Stromal cell of bone marrow (primary cell): ENCODE measurements at places on chromosomes 5 and 9.

DNA sequence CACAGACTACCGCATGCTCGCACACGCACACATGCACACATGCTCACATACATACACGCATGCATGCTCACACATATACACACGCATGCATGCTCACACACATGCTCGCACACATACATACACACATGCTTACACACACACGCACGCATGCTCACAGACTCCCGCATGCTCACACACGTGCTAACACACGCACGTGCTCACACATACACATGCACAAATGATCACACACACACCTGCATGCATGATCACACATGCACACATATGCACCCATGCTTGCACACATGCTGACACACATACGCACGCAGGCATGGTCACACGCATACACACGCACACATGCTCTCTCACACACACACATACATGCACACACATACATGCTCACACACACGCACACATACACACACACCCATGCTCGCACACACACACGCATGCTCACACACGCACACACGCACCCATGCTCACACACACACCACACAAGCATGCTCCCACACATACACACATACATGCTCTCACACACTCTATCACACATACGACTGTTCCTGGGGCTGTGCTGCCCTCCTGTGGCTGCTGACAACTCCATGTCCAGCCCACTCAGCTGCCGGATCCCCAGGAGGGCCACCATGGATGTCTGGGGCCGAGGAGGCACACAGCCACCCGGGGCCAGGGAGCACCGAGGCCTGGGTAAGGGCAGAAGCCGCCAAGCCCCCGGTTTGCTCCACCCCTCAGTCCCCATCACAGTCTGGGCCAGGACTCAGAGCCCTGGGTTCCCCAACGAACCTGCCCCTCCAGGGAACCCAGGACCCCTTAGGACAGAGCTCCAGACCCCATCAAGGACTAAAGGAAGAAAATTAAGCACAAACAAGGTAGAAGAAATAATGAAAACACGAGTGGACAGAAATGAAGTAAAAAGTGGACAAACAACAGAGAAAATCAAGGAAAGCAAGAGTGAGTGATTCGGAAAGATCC, 31.4 kb upstream of the EGFL7 start:
- peak; percentile 57 for DNase-seq

- no peak for DNase-seq
Observed at GRCh38 chr5:168844922-168845296, 265.7 kb upstream of the PANK3 start.

GRCh38 chr5:14167211-14167845, 24.2 kb downstream of the TRIO start:
- no peak for DNase-seq

GRCh38 chr9:75111019-75111622, 22.8 kb downstream of the OSTF1 start:
- DNase-seq: no peak

GRCh38 chr5:110088676-110089436, 399.1 kb downstream of the MAN2A1 start:
- no peak for DNase-seq

DNA sequence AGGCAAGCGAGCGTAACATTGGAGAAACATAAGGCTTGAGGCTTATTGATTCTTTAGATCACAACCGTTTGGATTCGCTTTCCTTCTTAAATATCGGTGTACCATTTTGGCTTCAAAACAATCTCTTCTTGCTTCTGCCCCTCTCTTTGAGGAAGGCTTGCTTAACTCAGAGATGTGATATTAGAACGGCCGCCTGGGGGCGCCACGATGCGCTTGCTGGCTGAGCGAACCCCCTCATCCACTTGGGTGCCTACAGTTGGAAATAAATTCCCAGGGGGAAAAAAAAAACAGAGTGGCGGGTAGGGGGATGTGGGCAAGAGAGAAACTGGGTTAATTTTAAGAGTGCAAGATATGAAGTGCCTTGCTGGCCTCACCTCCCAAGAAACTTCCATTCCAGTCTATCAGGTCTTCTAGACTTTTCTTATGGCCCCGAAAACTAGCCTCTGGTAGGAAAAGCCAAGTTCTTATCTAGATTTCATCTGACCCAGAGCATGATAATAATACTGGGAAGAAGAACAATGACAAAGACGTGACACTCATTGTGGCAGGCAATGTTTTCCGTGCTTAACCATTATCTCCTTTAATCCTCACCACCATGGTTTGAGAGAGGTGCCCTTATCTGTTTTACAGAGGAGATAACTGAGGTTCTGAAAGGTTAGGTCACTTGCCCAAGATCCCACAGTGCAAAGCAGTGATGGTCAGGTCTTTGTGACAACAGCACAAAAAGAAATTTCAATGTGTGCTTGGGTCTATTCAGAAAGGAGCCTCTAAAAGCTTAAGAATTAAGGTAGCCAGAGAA, 115.8 kb downstream of the DPYSL3 start:
- DNase-seq: no peak

GRCh38 chr9:132185073-132186009, 23.5 kb downstream of the NTNG2 start:
- DNase-seq: no peak

GRCh38 chr5:143309661-143310431, 93.6 kb downstream of the NR3C1 start:
- DNase-seq: no peak

DNA sequence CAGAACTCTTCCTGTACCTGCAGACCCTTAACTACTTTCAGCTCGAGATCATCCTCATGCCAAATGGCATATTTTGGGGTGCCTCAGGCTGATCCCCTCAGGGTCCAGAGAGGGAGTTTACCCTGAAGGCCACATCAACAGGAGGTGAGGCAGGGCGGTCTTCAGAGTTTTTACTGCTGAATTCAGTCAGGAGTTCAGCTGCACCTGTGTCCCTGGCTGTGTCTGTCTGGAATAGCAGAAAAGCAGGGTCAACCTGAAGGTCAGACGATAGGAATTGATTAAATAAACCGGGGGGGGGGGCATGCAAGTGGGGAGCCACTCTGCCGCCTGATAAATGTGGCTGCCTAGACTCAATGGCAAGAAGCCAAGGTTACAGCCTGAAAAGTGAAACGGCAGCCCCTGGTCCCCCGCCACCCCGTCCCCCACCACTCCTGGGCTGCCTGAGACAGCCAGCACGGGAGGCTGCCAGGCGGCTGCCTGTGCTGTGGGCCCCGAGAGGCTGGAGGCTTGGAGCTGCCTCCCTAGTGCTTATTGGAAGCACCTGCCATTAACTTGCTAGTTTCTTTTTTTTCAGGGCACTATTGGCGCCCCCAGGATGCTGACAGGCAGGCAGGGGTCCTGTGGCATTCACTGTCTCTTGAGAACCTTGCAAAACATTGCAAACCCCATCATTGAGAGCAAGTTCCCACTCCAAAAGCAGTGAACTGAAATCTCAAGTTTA, 182.7 kb upstream of the PPP1R26 start:
- no peak for DNase-seq

- DNase-seq: no peak
Observed at GRCh38 chr5:146993876-146994530, 115.4 kb upstream of the PPP2R2B start.

DNA sequence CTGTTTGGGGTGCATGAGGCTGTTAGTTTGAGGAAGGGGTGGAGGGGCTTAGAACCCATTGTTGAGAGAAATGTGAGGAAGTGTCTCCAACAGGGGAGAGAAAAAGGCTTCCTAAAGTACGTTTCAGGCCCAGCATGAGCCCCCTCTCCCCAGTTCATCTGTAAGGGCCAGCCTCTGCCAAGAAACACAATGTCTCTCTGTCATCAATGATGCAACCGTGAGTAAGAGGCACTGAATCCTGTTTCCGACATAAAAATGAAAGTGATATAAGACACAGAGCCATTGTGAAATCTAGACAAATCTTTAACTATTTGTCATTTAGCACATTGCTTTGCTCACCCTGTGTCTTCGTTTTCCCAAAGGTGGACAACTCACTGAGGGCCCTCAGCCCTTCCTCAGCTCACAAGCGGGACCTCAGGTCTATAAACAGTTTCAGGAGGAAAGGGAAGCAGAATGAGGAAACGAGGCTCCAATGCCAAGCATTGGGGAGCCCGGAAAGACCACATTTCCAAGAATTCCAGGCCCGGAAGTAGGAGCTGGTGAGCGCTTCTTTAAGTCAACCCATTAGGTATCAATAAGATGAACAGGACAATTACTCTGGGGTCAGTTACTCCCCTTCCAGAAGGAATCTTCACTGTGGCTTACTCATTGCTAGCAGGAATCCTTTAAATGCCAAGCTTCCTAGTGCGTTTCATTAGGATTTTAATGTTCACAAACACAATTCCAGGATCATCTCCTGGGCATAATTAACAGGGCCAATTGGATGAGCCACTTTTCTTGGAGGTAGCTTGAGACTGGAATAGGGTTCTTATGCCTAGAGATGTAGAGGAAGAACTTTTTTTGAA, 59.0 kb upstream of the KLF4 start:
- peak; percentile 94 for DNase-seq

GRCh38 chr9:88814577-88814976, 176.7 kb upstream of the S1PR3 start:
- DNase-seq: peak; percentile 85

DNA sequence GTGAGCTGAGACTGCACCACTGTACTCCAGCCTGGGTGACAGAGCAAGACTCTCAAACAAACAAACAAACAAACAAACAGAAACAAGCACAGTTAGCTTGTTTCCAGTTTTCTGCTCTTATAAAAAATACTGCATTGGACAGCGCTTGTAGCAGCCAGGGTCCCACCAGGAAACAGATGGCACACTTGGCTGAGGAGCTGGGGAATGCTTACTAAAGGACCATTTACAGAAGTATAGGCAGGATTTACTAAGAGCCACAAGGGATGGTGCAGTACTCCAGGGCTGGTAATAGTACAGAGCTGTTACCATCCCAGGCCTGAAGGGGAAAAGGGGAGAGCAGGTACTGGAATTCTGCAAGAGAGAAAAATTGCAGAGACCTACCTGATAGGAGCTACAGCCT, 5.2 kb upstream of the ANKS6 start:
- DNase-seq: no peak

- DNase-seq: no peak
Observed at GRCh38 chr9:93198117-93198837, 14.3 kb downstream of the WNK2 start.

- DNase-seq: no peak
Observed at GRCh38 chr5:81759632-81760005, 8.7 kb upstream of the SSBP2 start.

GRCh38 chr9:109923471-109923760, 143.4 kb downstream of the PALM2AKAP2 start:
- DNase-seq: no peak

DNA sequence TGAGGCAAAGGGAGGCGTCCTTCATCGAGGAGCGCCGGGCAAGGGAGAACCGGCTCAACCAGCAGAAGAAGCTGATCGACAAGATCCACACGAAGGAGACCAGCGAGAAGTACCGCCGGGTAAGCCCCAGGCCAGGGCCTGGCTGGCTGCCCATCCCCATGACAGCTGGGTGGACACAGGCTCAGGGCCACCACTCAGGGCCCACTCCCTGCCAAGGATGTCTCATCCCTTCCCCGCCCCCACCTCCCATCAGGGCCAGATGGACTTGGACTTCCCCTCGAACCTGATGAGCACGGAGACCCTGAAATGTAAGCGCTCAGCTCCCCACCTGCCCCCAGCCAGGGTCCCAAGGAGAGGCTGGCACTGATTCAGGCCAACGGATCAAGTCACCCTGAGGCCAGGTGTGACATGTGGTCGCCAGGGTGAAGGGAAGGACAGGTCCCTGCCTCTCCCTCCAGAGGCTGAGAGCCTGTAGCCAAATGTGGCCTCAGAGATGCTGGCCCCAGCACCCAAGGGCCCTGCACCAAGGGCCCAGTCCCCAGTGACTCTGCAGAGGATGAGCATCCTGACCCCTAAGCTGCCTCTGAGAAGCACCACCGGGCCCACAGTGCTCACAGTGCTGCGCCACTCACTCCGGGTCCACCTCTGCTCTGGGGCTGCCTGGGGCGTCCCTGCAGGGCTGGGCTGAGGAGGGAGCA, 3.1 kb upstream of the RABL6 start:
- no peak for DNase-seq

GRCh38 chr5:34789021-34789531, 49.9 kb upstream of the TTC23L start:
- peak; percentile 69 for DNase-seq

DNA sequence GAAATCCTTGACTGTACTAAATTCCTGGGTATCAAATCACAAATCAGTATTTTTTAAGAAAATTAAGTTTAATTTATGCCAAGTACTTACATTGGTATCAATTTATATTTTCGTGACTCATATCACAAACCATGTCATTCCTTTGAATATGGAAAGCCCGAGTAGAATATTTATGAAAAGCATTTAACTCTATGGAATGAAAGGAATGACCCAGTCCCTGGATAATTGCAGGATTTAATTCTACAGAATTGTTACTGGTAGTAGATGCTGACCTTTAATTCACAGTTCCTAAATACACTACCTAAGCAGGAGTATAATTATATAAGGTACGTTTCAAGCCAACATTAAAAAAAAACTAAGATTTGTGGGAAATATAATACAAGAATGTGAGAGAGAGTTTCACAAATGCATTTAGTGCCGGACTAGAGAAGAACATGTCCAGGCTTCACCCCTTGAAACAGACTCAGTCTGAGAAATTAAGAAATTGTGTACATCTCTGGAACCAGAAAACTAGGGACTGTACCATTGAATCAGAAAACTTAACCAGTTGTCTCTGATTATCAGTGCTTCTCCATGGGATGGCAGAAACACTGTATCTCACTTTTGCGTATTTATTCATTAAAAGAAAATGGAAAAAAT, 28.5 kb upstream of the PLPPR1 start:
- DNase-seq: no peak

GRCh38 chr9:123620239-123620638, 264.2 kb downstream of the CRB2 start:
- DNase-seq: no peak

GRCh38 chr5:79193643-79194042, 42.3 kb upstream of the JMY start:
- DNase-seq: no peak

- DNase-seq: no peak
Observed at GRCh38 chr9:73155377-73155776, 3.7 kb downstream of the ANXA1 start.

GRCh38 chr9:119368681-119369581, at the start of gene BRINP1:
Gene BRINP1 (minus strand): TSS chr9:119369435. CDS start chr9:119313355, 56,080 bp downstream.
- peak; percentile 54 for DNase-seq

DNA sequence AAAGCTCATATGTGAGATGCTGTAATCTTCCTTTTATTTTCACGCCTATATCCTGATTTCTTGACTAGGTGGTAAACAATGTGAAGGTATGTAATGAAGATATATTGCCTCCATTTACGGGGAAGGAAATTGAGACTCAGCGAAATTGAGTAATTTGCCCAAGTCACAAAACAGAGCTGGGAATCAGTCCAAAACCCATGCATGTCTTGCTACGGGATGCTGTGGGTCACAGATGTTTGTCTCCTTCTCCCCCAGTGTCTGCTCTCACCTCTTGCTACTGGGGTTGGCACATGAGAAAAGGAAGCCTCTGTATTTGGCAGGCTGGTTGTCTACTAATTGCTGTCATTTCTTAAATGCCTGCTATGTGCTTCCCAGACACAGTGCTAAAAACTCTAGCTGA, 53.7 kb upstream of the TEX48 start:
- DNase-seq: no peak

- peak; percentile 60 for DNase-seq
Observed at GRCh38 chr5:122385808-122386207, 73.8 kb downstream of the SNCAIP start.
